ENCODE measurements at places on chromosomes 11 and 22. TPM values are rescaled to one million over a fixed set of nuclear protein-coding genes. Genes with fewer than 3 reads are reported as not detected.

PHF21B gene
- total RNA-seq = 8.6 TPM

- no peak for DNase-seq
Observed at GRCh38 chr11:134413826-134414731, 2.0 kb upstream of the B3GAT1 start.

EFEMP2 gene
- 13.0 TPM for total RNA-seq

GRCh38 chr11:125157118-125157733, 7.3 kb upstream of the PKNOX2 start:
- DNase-seq = no peak

DNA sequence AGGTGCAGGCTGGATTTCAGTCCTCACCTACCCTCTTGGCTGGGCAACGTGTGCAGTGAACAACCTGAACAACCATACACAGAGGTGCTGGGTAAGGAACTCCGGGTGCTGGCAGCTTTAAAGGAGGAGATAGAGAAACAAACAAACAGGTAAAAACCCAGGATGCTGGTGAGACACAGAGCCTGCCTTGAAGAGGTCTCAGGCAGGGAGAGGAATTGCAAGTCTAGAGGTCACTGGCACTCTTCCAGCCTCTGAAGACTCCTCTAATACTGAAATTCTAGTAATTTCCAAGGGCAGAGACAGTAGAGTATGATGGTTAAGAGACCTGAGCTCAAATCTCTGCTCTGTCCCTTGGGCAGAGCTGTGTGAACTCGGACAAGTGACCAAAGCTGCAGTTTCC, 192.5 kb downstream of the CEP164 start:
- no peak for DNase-seq

- DNase-seq = no peak
Observed at GRCh38 chr11:38935941-38936340, 2337.9 kb upstream of the RAG2 start.

GRCh38 chr11:58562375-58562800, 13.3 kb downstream of the LPXN start:
- DNase-seq = no peak

DNA sequence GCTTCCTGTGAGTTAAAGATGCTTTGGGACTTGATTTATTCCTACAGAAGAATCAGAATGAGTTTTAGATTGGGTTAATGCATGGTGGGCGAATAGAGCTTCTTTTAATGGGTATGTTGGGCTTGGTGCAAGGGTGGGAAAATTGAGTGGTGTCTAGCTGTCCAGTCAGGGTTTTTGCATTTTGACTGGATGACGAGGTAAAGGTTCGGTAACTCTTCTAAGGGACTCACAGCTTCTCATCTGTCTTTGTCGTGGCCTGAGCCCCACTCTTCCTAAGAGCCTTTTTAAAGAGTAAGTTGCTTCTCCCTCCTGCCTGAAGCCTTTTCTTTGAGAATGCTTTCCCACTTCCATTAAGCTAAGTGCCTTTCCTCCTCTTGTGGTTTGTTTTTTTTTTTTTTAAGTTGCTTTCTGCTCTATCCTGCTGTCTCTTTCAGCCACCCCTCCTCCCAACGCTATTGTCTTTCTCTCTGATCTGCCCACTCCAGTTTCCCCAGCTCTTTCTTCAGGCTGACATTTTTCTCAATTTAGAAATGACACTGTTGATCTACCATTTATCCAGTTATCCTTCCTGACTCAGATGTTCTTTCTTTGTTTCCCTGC, 1.1 kb downstream of the DPF2 start:
- no peak for DNase-seq

GRCh38 chr11:1296287-1296686, 13.1 kb downstream of the TOLLIP start:
- DNase-seq = no peak

DNA sequence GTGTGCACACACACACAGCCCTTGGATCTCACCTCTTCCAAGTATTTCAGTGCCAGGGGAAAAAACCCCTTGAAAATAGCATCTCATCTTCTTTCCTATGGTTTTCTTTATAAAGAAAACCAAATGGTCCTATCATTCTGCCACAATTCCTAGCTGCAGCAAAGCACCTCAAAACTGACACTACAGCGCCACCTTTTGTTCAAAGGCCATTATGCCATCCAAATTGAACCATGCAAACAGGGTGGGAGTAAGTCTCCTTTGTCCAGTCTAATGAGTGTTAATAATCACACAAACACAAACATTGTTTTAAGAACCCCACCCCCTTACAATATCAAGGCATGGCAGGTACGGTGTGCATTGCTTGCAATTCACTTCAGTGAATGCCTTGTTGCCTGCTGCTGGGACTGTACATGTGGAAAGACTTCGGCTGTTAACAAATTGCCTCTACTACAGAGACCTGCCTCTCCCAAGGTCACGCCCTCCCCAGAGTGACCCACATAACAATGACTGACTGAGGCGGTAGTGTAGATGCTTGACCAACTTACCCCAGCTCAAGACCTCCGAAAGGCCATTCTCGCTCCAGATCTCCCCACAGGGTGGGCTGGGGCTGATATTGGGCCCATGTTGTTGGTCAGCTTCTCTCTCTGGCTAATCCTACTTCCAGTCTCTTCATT, 31.7 kb downstream of the FAM181B start:
- DNase-seq = peak; percentile 27

OR5D16 gene
- not detected for total RNA-seq

TBX1 gene
- not detected for total RNA-seq

DNA sequence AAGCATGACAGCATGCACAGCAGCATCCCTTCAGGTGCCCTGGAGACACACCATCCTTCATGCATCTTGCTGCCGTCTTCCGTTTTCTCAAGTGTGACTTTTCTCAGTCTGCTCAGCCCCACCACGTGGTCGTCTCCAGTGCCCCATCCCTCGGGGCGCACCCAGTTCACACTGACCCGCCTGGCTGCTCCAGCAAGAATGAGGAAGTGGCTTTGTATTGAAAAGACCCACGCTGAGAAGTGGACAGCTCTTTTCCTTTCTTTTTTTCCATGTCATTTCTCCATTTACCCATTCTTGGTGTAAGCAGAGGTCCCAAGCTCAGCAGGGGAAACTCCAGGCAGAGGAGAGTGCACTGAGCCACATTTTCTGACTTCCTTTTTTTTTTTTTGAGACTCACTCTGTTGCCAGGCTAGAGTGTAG, 14.5 kb downstream of the SERPINH1 start:
- DNase-seq = no peak
